ENCODE measurements at places on chromosomes 5 and 9. TPM values are rescaled to one million over a fixed set of nuclear protein-coding genes. Genes with fewer than 3 reads are reported as not detected.

The NIM1K gene
- total RNA-seq: not detected

The NLN gene
- total RNA-seq: 47.1 TPM

The PRRT1B gene
- not detected for total RNA-seq

The YTHDC2 gene
- total RNA-seq: 34.9 TPM

The CDH9 gene
- total RNA-seq: not detected

The RAD50 gene
- 12.4 TPM for total RNA-seq

The NR2F1 gene
- total RNA-seq: 41.5 TPM

The UBAP2 gene
- total RNA-seq: 38.0 TPM

The TAF1L gene
- not detected for total RNA-seq

The PDGFRB gene
- 1.3 TPM for total RNA-seq

The FAM151B gene
- 1.6 TPM for total RNA-seq

The ORM2 gene
- total RNA-seq: not detected

The IRGM gene
- total RNA-seq: not detected
